Foreskin keratinocyte (primary cell): ENCODE measurements at places on chromosomes 5 and 9. TPM values are rescaled to one million over a fixed set of nuclear protein-coding genes. Genes with fewer than 3 reads are reported as not detected.
A peak's percentile ranks its signal among the peaks of the same experiment; 100 is the strongest.

DNA sequence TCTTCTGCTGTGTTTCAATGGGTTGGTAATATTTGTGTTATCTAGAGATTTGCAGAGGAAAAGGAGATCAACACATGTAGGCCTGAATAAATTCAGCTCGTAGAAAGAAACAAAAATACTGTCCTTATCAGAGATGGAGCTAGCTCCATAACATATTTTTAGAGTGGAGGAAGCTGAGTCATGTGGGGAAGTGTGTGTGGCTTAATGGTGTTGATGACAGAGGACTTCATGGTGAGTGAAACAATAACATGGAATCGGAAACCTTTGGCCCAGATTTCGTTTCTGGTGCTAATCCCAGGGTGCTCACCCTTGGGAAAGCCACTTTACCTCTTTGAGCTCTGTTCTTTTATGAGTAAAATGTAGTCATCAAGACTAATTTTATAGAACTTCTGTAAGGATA, 825.0 kb downstream of the TLR4 start:
- DNase-seq: no peak

GRCh38 chr5:108749128-108749861, 1.6 kb downstream of the FER start:
- peak; percentile 26 for DNase-seq

- no peak for DNase-seq
Observed at GRCh38 chr5:91875196-91875779, 492.2 kb upstream of the ARRDC3 start.

The HMCN2 gene
- total RNA-seq: not detected in 2 replicates

- DNase-seq: no peak
Observed at GRCh38 chr5:56656846-56657726, 158.3 kb upstream of the MAP3K1 start.

The PCDHB3 gene
- total RNA-seq: 0.03 and 0.04 TPM in 2 replicates

- no peak for DNase-seq
Observed at GRCh38 chr9:129170229-129170628, 7.8 kb downstream of the IER5L start.
